ENCODE measurements at places on chromosomes 12 and 14. TPM values are rescaled to one million over a fixed set of nuclear protein-coding genes. Genes with fewer than 3 reads are reported as not detected.

DNA sequence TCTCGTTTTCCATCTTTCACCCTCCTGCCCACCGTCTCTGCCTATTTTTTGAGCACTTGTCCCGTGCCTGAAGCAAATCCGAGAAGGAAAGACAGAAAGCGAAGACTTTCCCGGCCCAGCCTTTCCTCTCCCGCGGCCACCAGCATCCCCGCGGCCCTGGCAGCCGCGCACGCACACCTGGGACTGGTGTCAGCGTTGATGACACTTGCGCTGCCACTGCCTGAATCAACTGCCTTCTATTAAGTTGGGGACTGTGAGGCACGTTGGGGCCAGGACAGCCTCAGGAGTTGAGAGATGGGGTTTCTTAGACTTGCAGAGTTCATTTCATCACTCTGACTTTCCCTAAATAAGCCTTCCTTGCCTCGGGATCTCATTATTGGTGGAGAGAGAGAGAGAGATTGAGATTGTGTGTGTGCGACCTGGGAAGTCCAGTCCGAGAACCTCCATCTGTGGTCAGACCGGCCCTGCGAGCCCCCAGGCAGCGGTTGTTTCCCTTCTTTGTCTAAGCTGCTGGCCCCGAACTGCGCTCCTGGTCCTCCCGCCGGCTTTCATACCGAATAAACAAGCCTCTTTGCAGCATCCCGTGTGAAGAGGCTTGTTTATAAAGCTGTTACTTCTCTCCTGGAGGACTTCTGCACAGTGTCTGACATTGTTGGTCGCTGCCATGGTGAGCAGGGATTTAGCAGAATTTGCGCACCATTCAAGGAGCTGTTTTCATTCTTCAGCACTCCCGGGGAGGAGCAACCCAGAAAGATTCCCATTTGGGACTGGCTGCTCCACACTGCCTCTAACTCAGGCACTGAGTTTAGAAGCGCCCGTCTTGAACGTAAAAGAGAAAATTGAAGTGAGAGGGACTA, 1.5 kb downstream of the PDZRN4 start:
- DNase-seq = peak; percentile 55
- no peaks in the 10 kb centered on the region for H3K4me1 ChIP-seq
- H3K27ac ChIP-seq = no peak overlapping the region
- no peaks in the 10 kb centered on the region for H3K36me3 ChIP-seq
- no peak overlapping the region for H3K4me3 ChIP-seq
- peaks cover 29% of the 10 kb centered on the region for H3K27me3 ChIP-seq

- H3K4me3 ChIP-seq = peak overlapping the region; percentile 24
- H3K27me3 ChIP-seq = no peaks in the 10 kb centered on the region
- H3K4me1 ChIP-seq = peaks cover 14% of the 10 kb centered on the region
- peak overlapping the region; percentile 90 for H3K27ac ChIP-seq
These were observed 17.8 kb upstream of the PDE3A start for GRCh38 chr12:20350495-20350894.

- H3K36me3 ChIP-seq = no peaks in the 10 kb centered on the region
- no peaks in the 10 kb centered on the region for H3K27me3 ChIP-seq
These were observed 661.0 kb downstream of the GALC start for GRCh38 chr14:87331991-87332390.

DNA sequence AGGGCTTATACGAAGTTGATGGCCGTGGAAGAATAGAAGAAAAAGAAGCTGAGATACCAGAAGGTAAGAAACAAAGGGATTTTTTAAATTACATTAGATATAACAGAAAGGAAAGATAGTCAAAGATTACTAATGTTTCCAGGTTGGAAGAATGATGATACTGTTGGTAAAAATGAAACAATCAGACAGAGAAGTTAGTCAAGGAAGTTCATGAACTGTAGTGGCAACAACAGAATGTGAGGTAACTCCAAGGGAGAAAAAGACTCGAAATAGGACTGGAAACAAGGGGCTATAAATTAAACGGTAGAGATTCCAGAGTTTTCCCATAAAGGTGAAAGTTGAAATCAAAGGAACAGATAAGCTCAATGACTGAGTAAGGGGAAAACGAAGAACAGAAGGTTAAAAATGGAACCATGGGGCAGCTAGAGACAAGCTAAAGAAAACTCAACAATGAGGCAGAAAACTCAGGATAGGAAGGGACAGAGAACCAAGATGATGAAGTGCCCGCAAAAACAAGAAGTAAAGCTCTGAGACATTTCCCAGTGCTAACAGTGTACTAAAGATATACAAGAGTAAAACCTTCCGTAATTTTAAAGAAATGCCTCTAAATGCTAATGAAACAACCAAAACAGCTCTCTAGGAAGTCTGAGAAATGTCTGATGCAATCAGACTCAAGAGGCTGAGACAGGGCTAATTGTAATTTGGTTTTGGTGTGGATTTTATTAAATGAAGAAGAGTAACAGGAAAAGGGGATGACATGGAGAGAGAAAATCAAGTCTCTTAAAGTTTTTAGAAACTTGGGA, 70.0 kb downstream of the PPP2R5E start:
- no peak overlapping the region for H3K4me3 ChIP-seq
- no peaks in the 10 kb centered on the region for H3K36me3 ChIP-seq
- peaks cover 10% of the 10 kb centered on the region for H3K4me1 ChIP-seq
- DNase-seq = no peak
- no peaks in the 10 kb centered on the region for H3K27me3 ChIP-seq
- no peak overlapping the region for H3K27ac ChIP-seq

GRCh38 chr12:56565510-56566101, 44.0 kb downstream of the RBMS2 start:
- peaks cover 18% of the 10 kb centered on the region for H3K36me3 ChIP-seq
- H3K27me3 ChIP-seq = no peaks in the 10 kb centered on the region
- peak overlapping the region; percentile 7 for H3K27ac ChIP-seq
- H3K4me3 ChIP-seq = no peak overlapping the region

The NRIP2 gene
- total RNA-seq = 0.59 TPM

The TCL1B gene
- not detected for total RNA-seq

All from osteoblast (primary cell).